ENCODE measurements at places on chromosomes 5 and 9.

DNA sequence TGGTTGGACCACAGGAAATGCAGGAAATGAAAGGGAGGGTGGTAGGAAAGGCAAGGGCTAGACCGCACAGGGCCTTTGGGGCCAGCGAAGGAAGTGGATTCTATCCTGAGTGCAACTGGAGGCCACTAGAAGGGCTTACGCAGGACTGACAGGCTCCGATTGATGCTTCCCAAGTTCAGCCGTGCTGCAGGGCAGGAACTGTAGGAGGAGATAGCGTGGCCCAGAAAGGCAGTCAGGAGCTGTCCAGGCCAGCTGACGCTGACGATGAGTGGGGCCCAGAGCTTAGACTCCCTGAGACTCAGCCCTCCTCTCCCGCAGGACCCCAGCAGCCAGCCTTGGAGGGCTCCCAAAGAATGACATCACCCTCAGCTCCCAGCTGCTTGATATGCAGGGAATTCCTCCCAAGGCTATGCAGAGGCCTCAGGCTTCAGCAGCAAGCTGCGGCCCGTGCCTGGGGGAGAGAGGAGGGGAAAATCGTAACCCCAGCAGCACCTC, 48.8 kb downstream of the KCNIP1 start:
- no peak for DNase-seq

GRCh38 chr5:95686651-95687050, 3.9 kb upstream of the SPATA9 start:
- DNase-seq: no peak

DNA sequence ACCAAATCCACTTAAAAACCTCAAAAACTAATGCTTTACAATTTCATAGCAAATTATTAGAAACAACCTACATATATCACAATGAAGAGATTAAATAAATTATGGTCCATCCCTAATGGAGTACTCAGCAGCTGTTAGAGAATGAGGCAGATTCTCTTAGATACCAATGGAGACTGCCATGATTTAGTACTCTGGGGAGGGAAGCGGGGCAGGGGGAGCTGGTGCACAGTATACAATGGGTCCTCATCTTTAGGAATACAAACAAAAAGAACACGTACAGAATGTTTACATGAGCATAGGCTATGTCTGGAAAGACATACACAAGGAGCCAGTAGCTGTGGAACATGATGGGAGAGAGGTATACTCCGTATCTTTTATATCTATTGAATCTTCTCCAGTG, 2.0 kb downstream of the LIFR start:
- DNase-seq: no peak

GRCh38 chr9:131259916-131260597, 16.3 kb downstream of the FAM78A start:
- no peak for DNase-seq

DNA sequence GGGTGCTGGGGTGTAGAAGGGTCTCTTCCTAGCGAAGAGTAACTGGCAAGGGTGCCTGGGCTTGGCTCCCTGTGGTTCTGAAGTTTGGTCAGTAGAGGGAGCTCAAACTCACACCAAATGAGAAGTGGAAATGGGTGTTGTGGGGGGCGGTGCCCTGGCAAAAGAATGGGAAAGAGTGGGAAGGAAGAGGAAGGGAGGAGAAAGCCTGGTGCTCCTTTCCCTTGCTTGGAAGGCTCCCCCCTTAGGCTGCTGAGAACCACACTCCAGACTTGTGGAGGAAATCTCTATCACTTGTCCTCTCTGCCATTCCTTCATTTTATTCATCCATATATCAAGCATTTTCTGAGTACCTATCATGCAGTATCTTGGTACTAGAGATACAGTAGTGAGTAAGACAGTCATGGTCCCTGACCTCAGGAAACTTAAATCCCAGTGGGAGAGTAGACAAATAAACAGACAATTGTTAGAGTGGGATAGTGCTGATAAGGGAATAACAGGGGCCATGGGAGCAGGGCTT, 13.0 kb downstream of the SLC4A9 start:
- peak; percentile 11 for DNase-seq

DNA sequence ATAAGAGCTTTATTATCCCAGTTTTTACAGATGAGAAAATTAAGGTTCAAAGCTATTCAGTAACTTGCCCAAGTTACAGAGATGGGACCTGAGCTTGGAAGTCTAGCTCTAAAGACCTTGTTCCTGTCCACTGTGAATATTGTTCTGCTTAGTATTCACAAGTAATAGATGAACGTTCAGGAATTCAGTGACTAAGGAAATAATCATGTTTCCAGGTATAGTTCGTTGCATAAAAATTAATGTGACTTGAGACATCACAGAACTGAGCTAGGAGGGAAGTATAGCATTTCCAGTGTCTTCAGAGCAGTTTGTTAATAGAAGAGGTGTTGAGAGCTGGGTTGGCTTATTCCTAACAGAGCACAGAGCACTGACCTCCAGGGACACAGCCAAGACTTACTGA, 136.1 kb downstream of the FGF1 start:
- DNase-seq: no peak

GRCh38 chr9:133961226-133962165, 30.6 kb downstream of the VAV2 start:
- no peak for DNase-seq

DNA sequence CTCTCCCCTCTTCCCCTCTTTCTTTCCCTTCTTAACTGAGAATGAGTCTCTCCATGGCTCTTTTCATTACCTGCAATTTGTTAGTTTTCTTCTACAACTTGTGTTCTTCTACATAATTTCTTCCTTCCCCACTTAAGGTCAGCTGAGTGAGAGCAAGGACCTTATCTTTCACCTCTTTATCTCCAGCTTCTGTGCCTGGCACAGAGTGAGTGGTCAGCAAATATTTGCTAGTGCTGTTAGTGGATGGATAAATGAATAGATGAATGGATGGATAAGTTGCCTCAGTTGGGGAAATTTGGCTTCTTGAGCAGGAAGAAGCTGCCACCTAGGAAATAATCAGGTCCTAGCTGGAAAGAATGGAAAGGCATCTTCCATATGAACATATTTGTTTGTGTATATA, 44.6 kb upstream of the PPARGC1B start:
- DNase-seq: no peak

DNA sequence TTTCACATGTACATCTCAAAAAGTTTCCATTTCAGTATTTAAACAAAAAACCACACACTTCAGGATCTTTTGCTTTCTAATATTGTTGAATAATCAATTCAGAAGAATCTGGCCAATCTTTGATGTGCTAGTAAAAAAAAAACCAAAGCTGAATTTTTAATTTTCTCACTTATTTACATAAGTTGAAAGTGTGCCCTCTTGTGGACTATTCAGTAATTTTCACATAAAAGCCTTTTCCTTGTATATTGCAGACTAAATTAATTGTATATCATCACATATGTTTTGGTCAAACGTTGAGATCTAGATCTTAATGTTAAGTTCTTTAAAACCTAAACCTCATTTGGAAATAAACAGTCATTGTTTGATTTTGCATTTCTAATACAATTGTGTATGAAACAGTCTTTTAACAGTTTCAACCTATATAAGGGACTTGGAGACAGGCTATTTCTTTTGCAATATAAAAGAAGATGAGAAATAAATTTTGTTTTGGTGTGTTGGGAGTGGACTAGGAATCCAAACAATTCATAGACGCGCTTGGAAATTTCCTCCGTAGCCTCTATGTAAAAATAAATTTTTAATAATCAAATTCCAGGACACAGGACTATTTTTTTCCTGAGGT, 68.1 kb downstream of the NIPBL start:
- no peak for DNase-seq

GRCh38 chr9:114985959-114986501, 55.6 kb upstream of the TNFSF8 start:
- no peak for DNase-seq

DNA sequence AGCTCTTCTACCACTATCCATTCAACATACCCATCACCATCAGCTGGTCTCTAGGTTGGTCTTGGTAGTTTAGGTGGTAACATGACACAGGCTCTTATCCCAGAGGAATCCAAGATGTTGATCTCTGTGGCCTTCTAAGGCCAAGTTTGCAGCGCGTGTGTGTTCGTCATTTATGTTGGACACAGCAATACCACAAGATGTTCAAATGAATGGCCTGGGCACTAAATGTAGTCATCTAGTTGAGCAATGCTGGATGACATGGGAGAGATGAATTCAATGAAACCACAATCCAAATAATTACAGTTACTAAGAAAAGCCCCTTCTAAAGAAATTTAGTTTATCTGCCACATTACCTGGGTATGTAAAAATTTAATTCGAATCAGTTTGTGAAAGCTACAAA, 292.4 kb downstream of the MRPS30 start:
- DNase-seq: no peak

- no peak for DNase-seq
These were observed 66.4 kb downstream of the PSMB7 start for GRCh38 chr9:124348831-124349230.

GRCh38 chr9:108270051-108270450, 585.7 kb downstream of the ACTL7B start:
- no peak for DNase-seq

DNA sequence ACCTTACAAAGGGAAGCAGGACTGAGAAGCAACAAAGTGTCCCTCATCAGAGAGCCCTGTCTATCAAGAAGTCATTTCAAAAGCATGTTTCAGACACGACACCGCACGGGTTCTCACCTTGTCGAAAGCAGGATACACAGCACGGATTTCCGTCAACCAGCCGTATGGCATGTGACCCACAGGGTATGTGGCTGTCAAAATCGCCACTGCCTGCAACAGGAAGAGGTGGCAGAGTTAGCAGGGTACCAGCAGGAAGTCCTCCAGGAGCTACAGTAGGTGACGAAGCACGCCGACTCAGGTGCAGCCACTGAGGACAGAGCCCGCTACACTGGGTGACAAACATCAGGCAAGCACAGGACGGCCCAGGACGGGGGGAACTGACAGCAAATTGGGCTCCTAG, 81.2 kb downstream of the OTULIN start:
- DNase-seq: no peak

DNA sequence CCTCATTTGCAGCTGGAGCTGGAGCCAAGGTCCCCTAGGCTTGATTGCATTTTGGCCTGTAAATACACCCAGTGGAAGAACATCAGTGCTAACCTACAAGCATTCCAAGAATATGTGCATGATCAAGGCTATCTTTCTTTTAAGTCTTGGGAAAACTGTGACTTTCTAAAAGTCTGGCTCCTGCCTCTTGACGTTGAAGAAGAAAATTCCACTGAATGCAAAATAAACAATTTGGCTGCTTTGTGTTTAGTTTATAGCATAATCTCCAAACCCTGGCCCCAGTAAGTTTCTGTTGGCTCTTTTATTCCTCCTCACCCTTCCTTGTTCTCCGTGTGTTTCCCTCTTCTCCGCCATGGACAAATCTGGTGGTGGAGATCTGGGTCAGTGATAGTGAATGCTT, 109.3 kb upstream of the TLE1 start:
- no peak for DNase-seq

GRCh38 chr9:3929345-3930047, 370.4 kb downstream of the GLIS3 start:
- DNase-seq: no peak

GRCh38 chr5:17147617-17148016, 69.8 kb upstream of the BASP1 start:
- DNase-seq: no peak

DNA sequence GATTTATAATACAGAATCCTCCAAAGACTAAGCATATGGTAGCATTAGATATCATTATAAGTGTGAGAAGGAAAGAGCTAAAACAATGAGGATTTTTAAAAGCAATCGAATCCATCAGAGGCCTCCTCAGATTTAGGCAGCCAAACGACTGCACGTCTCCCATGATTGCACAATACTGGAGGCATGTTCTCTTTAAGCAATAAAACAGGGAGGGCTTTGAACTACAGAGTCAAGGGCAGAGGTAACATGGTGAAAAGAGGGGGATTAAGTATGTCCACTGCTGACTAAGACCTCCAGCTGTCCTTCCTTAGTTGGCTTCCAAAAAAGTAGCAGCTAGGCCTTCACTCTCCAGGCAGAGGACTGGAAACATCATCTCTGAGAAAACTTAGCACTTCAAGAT, 298.7 kb upstream of the RGMB start:
- DNase-seq: no peak

DNA sequence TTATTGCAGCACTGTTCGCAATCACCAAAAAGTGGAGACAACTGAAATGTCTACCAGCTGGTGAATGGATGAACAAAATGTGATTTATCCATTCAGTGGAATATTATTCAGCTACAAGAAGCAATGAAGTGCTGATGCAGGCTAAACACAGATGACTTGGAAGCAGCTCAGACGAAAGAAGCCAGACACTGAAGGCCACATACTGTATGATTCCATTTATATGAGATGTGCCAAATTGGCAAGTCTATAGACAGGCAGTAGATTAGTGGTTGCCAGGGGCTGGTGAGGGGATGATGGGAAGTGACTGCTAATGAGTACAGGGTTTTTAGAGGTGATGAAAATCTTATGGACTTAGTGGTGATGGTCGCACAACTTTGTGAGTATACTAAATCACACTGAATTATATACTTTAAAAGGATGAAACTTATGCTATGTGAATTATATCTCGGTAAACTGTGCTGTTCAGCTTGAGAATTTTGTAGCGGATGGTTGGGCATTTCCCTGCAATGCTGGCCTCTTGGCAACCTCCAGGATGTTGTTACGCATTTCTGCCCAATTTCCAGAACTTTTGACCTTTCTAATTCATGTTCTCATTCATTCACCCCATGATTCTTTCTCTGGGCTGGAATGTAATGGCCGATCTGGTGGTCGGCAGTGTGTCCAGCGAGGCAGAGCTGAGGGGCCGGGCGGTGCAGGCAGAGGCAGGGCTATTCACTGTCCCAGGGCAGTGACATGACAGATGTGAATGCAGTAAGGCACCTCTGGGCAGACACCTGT, 22.0 kb upstream of the WNK2 start:
- no peak for DNase-seq

DNA sequence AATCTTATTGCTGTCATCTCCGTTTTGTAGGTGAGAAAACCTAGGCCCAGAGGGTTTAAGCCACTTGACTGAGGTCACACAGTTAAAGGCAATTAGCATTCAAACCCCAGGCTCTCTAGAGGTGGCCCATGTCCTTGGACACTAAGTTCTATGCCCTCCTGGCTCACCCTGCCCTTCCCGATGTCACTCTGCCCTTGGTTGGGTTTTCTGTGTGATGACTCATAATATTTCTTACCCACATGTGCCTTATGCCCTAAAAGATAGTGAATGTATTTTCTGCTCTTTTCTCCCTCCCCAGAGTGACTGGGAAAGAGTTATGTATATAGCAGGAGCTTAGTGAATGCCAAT, 174.5 kb upstream of the PITX1 start:
- no peak for DNase-seq

- no peak for DNase-seq
These were observed 17.3 kb upstream of the MED10 start for GRCh38 chr5:6395621-6396020.

DNA sequence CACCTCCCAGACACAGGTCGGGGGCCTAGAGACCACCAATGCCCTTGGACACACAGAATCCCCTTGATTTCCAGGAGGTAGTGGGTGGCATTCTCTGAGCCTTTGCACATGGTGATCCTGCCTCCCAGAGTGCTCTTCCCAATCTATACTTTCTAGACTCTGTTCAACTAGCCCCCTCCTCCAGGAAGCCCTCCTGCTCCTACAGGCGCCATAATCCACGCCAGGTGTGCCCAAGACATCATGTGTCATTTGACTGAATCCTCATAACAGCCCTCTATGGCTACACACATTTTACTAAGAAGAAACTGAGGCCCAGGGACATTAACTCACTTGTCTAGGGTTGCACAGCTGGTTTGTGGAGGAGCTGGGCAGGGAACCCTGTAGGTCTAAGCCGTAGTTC, 7.1 kb downstream of the BBLN start:
- DNase-seq: no peak
